ENCODE measurements at places on chromosomes 7 and 10. TPM values are rescaled to one million over a fixed set of nuclear protein-coding genes. Genes with fewer than 3 reads are reported as not detected.

Gene TRIM74
- total RNA-seq: not detected

Gene PON1
- not detected for total RNA-seq

Gene AEBP1
- total RNA-seq: 4.1 TPM

Gene OR6V1
- not detected for total RNA-seq

Gene TMEM176B
- 2.4 TPM for total RNA-seq

Gene LIPN
- not detected for total RNA-seq

Gene ZCCHC24
- 4.1 TPM for total RNA-seq

Gene SEC61A2
- 45.7 TPM for total RNA-seq

Gene SORCS3
- total RNA-seq: 11.4 TPM

Gene STEAP4
- 0.41 TPM for total RNA-seq

Gene LRMDA
- 4.5 TPM for total RNA-seq

Gene ATP6V0E2
- 122 TPM for total RNA-seq

Gene SPDYE8
- total RNA-seq: under 0.01 TPM

Gene ZNF438
- total RNA-seq: 2.9 TPM

Gene GPR146
- 0.82 TPM for total RNA-seq

Gene C10orf67
- total RNA-seq: 0.41 TPM

Gene PON3
- total RNA-seq: 0.41 TPM

Gene PALD1
- total RNA-seq: 6.9 TPM
